Stimulated activated effector memory CD8-positive, alpha-beta T cell treated with anti-CD3 and anti-CD28 coated beads, Interleukin-12 subunit alpha, Interleukin-12 subunit beta, amount 100 ng/mL, for 72 hours (primary cell): ENCODE measurements at places on chromosomes 5 and 9.

DNA sequence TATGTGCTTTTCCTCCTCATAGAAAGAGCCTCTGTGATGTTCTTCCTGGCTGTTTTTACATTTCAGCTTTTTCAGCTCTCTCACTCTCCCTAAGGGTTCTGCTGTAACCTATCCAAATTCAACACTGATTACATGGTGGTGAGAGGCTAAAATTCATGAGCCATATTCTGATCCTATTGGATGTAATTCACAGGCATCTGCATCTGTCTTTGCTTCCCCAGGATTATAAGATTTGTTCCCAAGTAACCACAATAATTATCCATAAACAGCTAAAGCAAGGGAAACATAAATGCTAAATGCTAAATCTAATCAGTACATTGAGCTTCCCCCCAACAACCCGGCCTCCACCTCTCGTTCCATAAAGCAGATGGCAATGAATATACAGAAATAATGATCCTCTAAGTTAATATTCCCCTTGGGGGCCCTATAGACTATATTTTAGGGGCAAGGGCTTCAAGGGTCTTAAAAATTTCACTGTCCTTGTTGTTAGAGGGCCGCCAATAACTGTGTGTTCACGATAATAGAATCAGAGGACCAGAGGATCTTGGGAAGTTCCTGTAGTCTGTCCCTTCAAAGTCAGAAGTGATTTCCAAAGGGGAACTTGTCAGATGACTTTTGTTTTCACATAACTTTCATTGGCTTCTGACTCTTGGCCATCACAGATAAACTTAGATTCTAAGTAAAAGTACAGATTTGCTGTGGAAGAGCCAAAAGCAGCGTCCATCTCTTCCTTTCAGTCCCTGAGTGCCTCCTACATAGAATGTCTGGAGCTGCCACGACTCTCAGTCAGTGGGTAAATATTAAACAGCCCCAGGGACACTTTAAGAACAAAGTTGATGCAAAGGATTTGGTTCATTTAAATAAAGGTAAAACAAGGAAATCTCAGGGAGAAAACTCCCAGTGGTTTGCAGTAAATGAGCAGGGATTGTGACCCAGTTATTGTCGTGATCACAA is 125.6 kb downstream of the ALDH1A1 start:
- no peak for DNase-seq

GRCh38 chr5:181242031-181242451 is 1.7 kb downstream of the RACK1 start:
- no peak for DNase-seq

- DNase-seq, result no peak
Measured at GRCh38 chr9:93958819-93959682, 3.9 kb upstream of the BARX1 start.

- DNase-seq, result no peak
Measured at GRCh38 chr5:60458666-60459065, 241.3 kb downstream of the DEPDC1B start.
